ENCODE measurements at places on chromosomes 3 and 15.
A peak's percentile ranks its signal among the peaks of the same experiment; 100 is the strongest.

DNA sequence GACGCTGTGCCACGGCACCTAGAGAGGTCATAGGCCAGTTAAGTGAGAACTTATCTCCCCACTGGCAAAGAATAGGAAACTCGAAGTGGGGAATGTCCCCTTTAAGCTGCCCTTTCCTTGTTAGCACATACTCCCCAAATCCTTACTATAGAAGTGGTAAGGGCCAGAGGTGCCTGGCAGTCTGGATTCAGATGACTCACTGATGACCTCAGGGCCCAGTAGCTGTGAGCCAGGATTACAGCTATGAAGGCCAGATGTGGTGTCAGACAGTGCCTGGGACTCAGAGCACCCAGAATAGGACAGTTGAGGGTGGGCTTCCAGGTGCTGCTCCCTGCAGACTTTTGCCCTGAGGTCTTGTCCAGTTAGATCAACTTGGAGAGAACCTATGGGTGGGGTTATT lies 37.7 kb downstream of the PDIA5 start:
- DNase-seq, result no peak

- DNase-seq, result peak; percentile 95
Measured at GRCh38 chr3:183537295-183537730, 18.2 kb downstream of the KLHL6 start.

GRCh38 chr15:77904901-77905300 lies 172.6 kb downstream of the TBC1D2B start:
- DNase-seq, result no peak

DNA sequence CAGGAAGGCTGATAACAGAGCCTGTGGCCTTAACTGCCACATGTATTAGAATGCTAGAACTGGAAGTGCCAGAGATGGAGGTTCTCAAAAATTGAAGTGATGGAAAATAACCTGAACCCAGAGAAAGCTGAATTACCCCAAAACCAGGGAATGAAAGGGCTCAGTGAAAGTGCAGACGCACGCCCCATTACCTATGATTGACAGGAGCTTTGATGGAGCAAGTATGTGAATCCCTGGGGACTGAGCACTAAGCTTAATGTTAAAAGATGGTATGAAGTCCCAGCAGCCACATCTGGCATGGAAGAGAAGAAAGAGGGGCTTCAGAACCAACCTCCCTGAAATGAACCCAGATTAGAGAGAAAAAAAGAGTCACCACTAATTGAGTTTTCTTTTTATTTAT lies 118.4 kb upstream of the FHIT start:
- no peak for DNase-seq

DNA sequence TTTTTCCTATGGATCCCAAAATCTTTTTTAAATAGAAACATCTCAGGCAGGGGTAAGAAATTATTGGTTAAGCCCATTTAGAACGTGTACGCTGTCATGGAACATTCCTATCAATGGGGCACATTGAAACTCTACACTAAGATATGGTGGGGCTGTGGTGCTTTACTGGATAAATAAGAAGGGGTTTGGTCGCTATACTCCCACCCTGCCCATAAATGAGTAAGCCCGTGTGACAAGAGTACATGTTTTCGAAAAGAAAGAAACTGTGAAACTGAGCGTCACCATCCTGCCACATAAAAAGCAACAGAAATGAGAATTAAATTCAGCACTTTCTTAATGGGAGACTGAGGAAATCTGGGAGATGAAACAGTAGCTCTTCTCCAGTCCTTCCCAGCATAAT lies 929.7 kb upstream of the CFAP20DC start:
- no peak for DNase-seq

- no peak for DNase-seq
Measured at GRCh38 chr3:28699283-28699682, 350.7 kb upstream of the AZI2 start.

DNA sequence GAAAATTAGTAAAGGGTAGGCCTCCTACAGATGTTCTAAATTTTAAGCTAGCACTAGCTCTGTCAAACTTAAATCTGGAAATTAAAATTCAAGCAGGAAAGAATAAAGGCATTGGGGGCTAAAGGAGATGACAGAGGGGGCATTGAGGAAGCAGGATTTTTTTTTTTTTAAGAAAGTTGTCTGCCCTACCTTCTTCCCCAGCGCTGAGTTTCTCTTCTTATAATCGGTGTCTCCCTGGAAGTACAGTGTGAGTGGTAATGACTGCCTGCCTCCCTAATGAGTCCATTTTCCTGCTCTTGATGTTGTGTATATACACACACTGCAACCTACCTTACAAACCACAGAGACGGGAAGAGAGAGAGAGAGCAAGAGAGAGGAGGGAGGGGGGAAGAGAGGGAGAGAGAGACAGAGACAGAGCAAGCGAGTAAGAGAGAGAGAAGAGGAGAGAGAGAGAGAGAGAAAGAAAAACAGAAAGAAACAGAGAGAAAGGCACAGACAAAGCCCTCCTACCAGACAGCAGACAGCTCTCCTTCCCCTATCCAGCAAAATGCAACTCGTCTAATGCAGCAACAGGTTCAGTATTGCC lies 47.0 kb downstream of the ZBTB20 start:
- DNase-seq, result no peak

DNA sequence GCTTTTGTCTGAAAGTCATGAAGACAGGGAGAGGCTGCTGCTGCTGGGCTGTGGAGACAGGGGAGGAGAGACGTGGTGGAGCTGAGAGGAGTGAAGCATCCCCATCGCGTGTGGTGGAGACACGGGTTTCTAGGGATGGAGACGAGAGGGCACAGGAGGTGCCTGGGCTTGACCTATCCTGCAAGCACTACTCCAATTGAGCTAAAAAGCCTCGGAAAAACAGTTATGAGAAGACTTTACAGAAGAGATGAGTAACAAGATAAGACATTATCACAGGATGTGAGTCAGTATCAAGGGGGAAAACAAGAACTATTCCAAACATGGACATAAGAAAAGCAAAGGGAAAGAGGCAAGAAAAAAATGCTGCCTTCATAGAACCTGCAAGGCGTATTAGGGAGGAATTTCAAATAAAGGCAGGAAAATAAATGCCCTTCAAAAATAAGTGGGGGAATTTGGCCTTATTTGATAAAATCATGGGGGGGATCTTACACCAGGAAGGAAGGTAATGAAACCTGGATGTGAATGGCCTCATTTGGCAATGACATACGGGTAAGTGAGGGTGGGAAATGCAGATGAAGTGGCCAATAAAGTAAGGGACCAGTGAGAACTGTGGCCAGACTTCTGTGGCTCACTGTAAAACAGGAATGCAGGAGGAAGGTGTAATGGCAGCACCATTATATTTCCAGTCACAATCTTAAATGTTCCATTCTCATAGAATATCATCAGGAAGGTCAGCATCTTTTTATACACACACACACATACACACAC lies 97.9 kb downstream of the PLD1 start:
- DNase-seq, result no peak

GRCh38 chr3:38124324-38125122 lies 12.4 kb downstream of the ACAA1 start:
- DNase-seq, result no peak

- no peak for DNase-seq
Measured at GRCh38 chr3:45414823-45415222, 26.4 kb downstream of the LARS2 start.

GRCh38 chr15:53831907-53832770 lies 72.7 kb upstream of the WDR72 start:
- DNase-seq, result no peak

GRCh38 chr3:177813322-177813721 lies 616.0 kb upstream of the TBL1XR1 start:
- DNase-seq, result no peak

- DNase-seq, result no peak
Measured at GRCh38 chr15:74808078-74808839, 4.4 kb upstream of the LMAN1L start.

DNA sequence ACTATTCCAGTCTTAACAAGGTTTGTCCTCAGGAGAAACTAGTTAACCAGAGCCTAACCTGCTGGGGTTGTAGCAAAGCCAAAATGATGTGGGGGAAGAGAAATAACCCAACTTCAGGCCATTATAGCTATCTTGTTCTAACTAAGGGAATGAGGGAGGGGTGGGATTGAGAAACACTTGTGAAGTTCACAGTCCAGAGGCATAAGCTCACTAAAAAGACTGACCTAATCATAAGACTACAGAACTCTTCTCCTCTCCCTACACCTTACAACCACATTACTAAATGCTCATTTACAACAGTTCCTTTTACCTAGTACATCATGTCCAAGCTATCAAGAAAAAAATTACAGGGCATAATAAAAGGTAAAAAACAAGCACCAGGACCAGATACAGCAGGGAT lies 52.8 kb downstream of the UBE3A start:
- no peak for DNase-seq

DNA sequence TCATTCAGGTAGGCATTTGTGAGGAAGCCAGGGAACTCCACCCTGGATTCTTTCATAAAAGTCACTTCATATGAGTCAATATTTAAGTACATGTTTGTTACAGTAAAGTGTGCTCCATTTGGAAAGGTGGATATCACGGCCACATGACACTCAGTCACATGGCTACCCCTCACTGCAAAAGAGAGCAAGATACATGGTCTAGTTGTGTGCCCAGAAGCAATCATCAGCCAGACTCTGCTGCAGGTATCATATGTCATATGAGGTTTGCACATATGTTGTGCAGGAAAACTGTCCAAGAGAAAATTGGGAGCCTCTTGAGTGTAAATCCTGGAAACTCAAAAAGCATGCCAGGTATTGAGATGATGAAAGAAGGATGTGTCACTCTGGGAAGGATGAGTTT lies 55.0 kb upstream of the NMNAT3 start:
- no peak for DNase-seq

DNA sequence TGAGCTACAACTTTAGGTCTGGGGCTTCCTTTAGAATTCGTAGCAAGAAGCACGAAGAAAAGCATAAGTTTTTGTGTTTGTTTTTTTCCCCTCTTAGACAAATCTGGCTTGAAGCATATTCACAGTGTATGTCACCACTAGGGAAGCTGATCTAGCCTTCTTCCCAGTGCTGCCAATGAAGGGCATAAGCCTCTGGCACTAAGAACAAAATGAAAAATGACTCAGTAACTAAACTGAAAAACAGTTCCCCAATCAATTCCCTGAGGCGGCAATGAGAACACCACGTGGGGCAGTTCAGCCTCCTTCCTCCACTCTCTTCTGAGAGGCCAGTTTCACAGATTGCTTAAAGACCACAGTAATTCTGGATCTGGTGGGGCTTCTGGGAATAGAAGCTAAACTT lies 338.1 kb downstream of the GAP43 start:
- no peak for DNase-seq

DNA sequence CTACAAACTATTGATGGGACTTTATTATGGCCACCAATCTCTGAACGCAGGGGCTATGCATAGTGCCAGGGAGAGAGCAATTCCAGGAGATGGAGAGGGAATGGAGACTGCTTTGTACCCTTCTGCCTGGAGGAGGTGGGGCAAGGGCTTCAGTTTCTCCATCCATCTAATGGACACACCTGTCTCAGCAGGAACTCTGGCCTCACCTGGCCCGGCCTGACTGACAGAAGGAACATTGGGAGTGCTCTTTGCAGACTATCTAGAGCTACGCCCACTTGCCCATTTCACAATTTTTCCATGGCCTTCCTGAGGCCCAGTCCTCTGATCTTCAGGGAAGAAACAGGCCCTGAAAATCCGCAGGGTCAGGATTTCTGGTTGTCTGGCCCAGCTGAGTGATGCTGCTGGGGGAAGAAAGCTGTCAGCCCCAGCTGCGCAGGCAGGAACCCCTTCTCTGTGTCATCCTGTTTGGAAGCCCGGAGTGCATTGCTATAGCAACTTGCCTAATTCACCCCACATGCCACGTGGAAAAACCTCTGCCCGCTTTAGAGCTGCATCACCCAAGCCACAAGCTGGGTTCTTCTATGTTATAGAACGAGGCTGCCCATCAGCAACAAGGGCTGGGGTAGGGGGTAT lies 6.4 kb downstream of the ITGA11 start:
- DNase-seq, result no peak

GRCh38 chr3:3628676-3629328 lies 170.4 kb upstream of the LRRN1 start:
- no peak for DNase-seq

GRCh38 chr3:126546549-126547239 lies 12.0 kb downstream of the C3orf22 start:
- DNase-seq, result no peak

DNA sequence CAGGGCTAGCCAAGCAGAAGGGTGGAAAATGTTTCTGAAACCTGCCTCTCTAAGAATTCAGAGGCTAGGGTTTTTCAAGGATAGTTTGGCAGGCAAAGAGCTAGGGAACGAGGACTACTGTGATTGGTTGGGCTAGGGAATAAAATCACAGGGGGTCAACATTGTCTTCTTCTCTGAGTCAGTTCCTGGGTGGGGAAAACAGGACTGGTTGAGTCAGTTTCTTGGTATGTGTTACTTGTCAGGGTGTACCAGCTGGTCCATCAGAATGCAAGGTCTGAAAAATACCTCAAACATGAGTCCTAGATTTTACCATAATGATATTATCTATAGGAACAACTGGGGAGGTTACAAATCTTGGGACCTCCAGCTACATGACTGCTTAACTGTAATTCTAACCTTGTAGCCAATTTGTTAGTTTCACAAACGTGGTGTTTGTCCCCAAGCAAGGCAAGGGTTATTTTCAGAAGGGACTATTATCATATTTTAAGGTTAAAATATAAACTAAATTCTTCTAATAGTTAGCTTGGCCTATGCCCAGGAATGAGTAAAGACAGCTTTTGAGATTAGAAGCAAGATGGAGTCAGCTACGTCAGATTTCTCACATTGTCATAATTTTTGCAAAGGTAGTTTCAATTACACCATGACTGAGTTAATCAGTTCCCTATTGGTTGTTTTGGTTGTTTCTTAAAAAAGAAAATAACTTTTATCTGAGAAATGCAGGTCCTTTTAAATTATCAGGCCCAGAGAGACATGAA lies 231.5 kb downstream of the ALCAM start:
- DNase-seq, result no peak

DNA sequence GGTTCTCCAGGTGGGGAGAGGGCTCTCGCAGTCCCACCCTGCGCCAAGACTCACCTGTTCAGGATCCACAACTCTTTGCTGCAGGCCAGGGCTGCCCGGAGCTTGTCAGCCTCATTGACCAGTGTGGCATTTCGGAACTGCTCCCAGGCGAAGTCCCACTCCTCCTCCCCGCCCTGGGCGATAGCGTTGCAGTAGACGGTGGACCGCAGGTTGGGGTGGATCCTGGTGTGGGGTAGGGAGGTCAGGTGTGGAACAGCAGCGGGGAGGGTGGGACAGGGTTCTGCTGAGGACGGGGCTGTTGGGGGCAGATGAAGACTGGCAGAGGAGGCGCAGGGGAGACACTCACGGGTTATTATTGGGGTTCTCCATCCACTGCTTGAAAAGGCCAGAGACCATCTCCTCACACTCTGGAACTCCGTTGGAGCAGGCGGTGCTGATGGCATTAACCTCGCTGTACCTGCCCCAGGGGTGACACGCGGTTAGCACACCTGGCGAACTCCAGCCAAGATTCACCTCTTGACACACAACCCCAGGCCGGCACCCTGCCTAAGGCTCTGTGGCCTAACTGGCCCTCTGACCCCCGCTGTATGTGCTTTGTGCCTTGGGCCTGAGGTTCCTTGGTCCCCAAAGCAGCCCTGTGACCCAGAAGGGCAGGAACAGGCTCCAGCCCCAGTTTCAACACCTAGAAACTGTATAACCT lies 16.1 kb downstream of the MESP2 start:
- DNase-seq, result peak; percentile 1

Measured in suppressor macrophage (primary cell).